ELF-1 (cell line): ENCODE measurements at places on chromosomes 16 and 17.

GRCh38 chr17:9299695-9300094 lies 275.9 kb downstream of the STX8 start:
- DNase-seq, result no peak

- peak; percentile 24 for DNase-seq
Observed at GRCh38 chr16:24758373-24758772, 28.9 kb downstream of the TNRC6A start.

GRCh38 chr16:56758930-56759329 lies 29.0 kb downstream of the NUP93 start:
- DNase-seq, result no peak

- no peak for DNase-seq
Observed at GRCh38 chr17:80529104-80529903, 15.3 kb upstream of the RPTOR start.

GRCh38 chr17:29190039-29190438 lies 9.8 kb upstream of the MYO18A start:
- no peak for DNase-seq

- no peak for DNase-seq
Observed at GRCh38 chr16:81478876-81479511, 34.4 kb downstream of the CMIP start.

- DNase-seq, result no peak
Observed at GRCh38 chr17:17683710-17684365, 2.6 kb downstream of the RAI1 start.

- DNase-seq, result peak; percentile 80
Observed at GRCh38 chr16:85173146-85173980, 61.1 kb upstream of the CIBAR2 start.
